ENCODE measurements at places on chromosomes 1 and 21. TPM values are rescaled to one million over a fixed set of nuclear protein-coding genes. Genes with fewer than 3 reads are reported as not detected.
A peak's percentile ranks its signal among the peaks of the same experiment; 100 is the strongest.

- peak; percentile 68 for DNase-seq
Measured at GRCh38 chr1:92804721-92805201, 19.9 kb upstream of the EVI5 start.

- no peak for DNase-seq
Measured at GRCh38 chr1:84959294-84959693, 37.6 kb downstream of the MCOLN2 start.

DNA sequence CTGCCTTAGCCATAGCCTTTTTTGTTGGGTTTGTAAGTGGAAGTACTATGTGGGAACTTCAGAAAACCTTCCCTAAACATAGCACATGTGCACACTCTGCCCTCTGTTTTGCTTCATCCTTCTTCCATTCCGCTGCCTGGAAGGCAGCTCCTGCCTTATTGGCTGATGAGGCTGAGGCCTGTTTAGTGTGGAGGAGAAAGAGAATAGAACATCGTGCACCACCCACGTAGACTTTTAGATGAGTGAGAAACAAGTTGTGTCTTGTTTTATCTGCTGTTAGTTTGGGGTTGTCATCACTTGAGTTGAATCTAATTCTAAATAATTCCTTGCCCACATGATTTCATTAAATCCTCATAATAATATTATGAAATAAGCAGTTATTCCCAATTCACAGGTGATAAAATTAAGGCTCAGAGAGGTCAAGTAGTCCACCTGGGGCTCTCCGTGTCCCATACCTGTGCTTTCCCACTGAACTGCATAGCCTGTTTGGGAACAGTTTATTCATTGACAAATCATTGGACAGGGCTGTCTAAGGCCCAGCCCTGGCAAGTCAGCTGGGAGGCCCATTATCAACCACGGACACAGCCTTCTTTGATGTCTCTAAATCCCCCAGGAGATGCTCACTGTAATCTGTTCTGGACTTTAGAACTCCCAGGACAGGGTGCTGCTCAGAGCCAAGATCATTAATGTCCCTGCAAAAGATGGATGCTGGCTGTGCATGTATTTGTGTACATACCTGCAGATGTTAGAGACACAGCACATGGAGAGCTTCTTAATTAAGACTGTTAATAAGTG lies 93.0 kb downstream of the ABCA4 start:
- DNase-seq: no peak

DNAH14 gene
- total RNA-seq: 4.8 TPM

DNA sequence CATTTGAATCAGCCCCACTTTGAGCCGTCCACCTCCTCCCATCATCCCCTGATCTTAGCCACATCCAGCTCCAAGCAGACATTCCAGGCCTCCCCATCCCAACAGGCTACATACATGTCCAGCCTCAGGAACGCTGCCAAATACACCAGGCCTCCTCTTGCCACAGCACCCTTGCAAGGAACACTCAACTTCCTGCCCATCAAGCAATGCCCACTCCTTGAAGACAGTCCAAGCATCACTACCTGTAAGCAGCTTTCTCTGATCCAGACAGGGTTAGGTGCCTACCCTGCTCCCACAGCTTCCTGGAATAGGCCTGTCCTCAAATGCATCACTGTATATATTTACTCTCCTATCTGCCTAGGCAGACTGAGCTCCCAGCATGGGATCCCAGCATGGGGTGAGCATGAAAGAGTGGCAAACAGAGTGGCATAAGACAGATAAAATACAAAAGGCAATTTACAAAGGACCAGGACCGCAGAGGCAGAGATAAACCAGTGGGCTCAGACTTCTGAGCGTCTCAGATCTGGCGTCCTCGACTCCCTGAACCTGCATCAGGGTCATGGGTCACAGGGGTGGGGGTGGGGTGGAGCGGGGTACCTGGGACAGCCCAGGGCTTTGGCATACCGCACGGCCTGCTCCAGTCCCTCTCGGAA lies 816 bp downstream of the HYI start:
- DNase-seq: no peak

AMY2A gene
- 2.7 TPM for total RNA-seq

GRCh38 chr1:104780470-104781078 lies 1030.9 kb downstream of the AMY1C start:
- no peak for DNase-seq

GRCh38 chr1:41780322-41780721 lies 138.4 kb downstream of the HIVEP3 start:
- no peak for DNase-seq

DNA sequence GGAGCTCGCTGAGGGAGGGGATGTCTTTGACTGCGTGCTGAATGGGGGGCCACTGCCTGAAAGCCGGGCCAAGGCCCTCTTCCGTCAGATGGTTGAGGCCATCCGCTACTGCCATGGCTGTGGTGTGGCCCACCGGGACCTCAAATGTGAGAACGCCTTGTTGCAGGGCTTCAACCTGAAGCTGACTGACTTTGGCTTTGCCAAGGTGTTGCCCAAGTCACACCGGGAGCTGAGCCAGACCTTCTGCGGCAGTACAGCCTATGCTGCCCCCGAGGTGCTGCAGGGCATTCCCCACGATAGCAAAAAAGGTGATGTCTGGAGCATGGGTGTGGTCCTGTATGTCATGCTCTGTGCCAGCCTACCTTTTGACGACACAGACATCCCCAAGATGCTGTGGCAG lies 1.4 kb downstream of the TSSK3 start:
- DNase-seq: no peak

BTBD8 gene
- 2.1 TPM for total RNA-seq

- DNase-seq: no peak
Measured at GRCh38 chr21:27418346-27418745, 451.5 kb upstream of the ADAMTS5 start.

DNA sequence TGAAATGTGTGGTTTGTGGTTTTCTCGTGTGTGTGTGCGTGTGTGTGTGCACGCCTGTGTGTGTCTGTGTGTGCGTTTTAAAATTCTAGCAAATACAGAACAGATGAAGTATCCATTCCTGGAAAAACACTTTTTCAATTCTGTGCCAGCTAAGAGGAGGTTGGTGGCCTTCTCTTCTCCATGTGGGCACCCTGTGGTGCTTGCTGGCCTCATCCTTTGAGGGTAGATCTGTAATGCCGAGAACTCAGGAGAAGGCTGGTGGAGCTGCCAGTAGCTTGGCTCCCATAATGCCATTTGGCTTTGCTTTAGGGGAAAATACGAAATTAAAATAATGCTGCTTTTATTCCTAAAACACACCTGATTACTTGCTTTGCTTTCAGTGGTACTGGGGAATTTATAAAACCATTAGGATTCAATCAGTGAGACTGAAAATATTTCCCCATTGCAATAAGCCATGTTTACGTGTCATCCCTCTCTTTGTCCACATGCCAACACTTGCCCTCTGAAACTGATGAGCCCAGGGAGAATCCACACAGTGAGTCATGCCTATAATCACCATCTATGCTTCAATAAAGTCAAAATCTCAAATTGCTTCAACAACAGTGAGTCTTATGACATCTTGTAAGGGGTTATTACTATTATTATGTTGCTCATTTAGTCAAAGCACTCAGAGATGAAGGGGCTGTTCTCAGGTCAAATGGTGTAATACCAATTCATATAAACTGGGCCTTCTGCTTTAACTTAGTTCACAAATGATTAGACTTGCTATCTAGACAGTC lies 39.2 kb downstream of the ABCA4 start:
- no peak for DNase-seq

DNA sequence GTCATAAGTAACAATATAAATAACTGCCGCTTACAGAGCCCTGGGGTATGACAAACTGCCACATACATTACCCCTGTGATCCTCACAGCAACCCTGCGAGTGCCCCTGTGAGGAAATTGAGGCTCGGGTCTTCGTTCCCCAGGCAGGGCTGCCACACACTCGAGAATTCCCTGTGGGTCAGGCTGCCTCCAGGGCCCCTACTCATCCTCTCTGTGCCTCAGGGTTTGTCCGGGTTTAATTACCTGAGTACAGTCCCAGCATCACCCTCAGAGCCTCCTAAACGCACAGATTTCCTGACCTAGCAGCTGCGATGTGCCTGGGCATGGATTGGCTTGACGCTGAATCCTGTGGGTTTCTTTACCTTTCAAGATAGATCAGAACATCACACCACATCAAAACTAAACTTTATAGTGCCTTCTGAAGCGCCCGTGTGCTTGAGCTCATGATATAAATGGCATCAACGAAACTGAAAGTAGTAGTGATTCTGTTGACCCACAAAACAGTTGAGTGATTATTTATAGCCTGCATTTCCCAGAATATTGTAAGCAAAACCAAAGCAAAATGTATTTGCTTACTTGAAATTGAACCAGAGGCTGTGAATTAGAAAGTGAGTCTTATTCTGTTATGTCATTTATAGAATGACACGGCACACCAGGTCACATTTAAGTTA lies 14.0 kb downstream of the SLC37A1 start:
- DNase-seq: peak; percentile 77

CHAF1B gene
- 1.2 TPM for total RNA-seq

PGLYRP3 gene
- total RNA-seq: not detected

MCOLN2 gene
- total RNA-seq: 0.29 TPM

- no peak for DNase-seq
Measured at GRCh38 chr1:16298653-16299052, 53.6 kb downstream of the FBXO42 start.

- DNase-seq: peak; percentile 97
Measured at GRCh38 chr1:158177700-158178450, 2.8 kb upstream of the CD1D start.

DNA sequence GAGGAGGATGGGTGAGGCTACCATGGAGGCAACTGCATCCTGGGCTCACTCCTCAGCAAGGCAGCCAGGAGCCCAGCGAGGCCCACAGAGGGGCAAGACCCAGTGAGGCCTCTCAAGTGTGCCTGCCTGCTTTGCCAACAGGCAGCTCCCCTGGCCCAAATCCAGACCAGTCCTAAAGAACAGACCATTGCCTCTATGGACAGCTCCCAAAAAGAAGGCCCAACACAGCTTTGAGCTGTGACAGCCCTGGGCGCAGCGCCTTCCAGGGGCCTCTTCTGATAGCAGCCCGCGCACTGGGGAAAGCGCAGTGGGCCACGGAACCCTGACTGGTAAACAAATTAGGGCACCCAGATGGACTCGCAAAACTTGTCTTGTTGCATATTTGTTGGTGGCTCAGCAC lies 25.5 kb downstream of the C1orf198 start:
- no peak for DNase-seq

OR2M3 gene
- not detected for total RNA-seq

IFI44L gene
- total RNA-seq: 25.6 TPM
